Activated CD4-positive, alpha-beta T cell treated with anti-CD3 and anti-CD28 coated beads, Interleukin-2, amount 10 ng/mL, durations not matched to agents 7 days and 5 days (primary cell): ENCODE measurements at places on chromosomes 4 and X.

GRCh38 chr4:119628281-119629141 is at the start of gene PDE5A:
TSS of gene PDE5A (minus strand) at chr4:119628804. CDS start at chr4:119628671, 133 bp downstream.
- DNase-seq = peak; percentile 77

DNA sequence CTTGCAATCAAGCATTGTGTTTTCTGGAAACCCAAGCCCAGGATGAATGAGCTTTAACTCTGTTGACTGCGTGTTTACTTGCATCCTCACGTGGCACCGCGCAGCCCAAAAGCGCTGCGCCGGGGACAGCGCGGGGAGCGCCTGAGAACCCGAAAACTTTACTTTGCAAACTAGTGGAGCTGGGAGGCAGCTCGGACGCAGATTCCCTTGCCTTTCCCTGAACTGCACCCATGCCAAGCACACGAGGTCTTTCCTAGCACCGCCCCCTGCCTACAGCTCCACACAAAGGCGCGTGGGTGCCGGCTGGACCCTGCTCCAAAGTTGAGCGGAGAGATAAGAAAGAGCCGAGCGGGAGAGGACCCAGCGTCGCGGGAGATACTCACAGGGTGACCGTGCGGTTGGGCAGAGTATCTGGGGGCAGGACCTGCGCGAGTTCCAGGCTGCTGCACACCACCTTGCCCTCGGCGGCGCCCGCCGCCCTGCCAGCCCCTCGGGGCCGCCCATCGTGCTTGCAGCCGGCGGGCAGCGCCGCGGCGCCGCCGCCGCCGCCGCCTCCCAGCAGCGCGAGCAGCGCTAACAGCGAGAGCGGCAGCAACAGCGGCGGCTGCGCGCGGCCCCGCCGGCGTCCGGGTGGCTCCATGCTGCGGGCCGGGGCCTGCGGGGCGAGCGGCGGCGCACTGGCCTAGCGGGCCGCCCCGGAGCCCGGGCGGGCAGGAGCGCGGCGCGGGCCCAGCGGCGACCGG is 550 bp downstream of the ADGRA3 start:
- peak; percentile 29 for DNase-seq

DNA sequence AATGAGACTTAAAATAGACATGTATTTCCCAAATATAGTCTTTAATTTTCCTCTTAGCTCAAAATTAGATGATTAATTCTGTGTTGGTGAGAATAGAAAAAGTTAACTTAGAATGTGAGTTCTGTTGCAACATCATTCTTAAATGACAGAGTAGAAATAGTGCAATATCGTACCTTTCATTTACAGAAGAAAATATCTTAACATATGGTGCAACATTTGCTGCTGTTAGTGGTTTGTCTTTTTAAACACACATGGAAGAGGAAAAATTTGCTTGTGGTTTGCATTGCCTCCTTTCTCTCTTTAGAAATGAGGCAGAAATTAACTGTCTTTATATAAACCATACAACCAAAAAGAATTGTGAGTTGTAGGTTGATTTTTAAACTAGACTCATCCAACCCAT is 39.3 kb upstream of the FHDC1 start:
- no peak for DNase-seq

GRCh38 chrX:14817571-14817970 is 55.3 kb downstream of the FANCB start:
- DNase-seq = no peak

GRCh38 chrX:41441934-41442823 is 5.0 kb upstream of the NYX start:
- DNase-seq = peak; percentile 83

- peak; percentile 5 for DNase-seq
Observed at GRCh38 chrX:76148041-76148665, 24.7 kb upstream of the PBDC1 start.

- no peak for DNase-seq
Observed at GRCh38 chr4:161555689-161556660, 607.8 kb downstream of the FSTL5 start.

GRCh38 chrX:70433848-70434351 is 10.7 kb upstream of the DLG3 start:
- peak; percentile 75 for DNase-seq

GRCh38 chrX:149491812-149492211 is 13.3 kb downstream of the IDS start:
- no peak for DNase-seq

GRCh38 chr4:150867148-150867547 is 147.9 kb downstream of the LRBA start:
- peak; percentile 74 for DNase-seq
